ENCODE measurements at places on chromosomes 7 and 10.

GRCh38 chr7:22872096-22872807 is 49.6 kb upstream of the TOMM7 start:
- no peak for DNase-seq

DNA sequence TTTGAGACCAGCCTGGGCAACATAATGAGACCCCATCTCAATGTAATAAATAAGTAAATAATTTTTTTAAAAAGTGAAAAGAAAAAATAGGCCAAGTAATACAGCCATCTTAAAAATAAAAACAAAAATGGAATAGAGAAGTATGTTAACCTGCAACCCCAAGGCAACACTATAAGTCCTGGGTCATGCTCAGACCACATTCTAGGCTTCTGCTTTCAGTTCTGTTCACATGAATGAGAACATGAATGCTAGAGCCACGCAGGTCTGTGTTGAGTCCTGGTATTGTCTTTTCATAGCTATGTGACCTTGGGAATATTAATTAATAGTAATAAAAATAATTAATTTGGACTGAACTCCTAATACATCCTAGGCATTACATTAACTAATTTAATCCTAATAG is 284.0 kb downstream of the AUTS2 start:
- DNase-seq: no peak

DNA sequence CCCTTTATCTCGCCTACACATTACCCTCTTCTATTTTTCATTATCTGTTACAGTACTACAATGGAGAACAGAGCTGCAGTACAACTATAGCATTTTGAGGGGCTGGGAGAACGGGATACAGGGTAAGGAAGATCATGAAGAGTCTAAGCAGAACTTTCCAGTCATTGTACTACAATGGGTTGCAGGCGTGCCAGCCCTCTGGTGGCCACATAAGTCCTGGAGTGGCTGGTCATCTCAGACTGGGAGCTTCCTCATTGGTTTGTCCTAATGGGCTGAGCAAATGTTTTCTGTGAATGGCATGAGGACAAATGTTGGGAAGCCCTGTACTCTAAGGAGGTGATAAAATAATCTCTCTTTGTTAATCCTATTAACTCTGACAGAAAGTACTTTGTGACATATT is 33.0 kb downstream of the TMEM106B start:
- no peak for DNase-seq

DNA sequence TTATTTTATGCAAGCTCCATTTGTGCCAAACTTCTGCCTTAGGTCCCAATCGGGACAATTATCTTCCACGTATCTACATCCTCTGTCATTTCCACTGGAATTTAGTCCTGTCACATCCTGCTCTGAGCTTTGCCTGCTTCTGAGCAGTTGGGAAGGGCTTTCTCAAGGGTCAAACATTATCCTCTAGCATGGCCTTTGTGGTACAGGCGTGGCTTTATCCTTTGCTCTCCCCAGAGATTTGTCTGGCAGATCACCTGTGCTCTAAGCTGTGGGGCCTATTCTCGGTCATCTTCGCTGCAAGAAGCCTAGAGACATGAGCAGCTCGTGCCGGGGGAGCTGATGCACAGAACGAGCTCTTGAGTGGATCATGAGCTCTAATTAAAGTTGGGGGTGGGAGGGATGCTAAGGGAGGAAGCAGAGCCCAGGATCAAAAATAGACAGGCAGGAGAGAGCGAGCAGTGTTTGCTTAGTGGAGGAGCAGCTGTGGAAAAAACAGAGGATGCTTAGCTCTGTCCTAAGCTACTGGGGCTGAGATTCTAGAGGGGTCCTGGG is 19.8 kb upstream of the TMEM273 start:
- DNase-seq: no peak

DNA sequence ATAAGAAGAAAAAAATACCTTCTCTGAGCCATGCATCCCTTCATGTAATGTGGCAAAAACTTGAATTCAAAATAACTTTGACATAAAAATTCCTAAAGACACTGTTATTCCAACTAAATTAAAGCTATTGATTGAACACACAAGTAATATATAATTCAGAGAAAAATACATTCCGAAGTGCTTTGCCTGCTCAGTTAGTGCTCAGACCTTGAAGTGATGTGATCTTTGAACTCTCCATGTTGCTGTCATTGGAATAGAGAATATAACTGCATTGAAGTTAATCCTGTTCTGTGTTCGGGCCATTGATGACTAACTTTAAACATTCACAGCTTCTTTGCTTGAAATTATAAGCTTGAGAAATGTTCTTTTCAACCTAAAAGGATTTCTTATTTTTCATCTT is 114.0 kb upstream of the IFRD1 start:
- no peak for DNase-seq

DNA sequence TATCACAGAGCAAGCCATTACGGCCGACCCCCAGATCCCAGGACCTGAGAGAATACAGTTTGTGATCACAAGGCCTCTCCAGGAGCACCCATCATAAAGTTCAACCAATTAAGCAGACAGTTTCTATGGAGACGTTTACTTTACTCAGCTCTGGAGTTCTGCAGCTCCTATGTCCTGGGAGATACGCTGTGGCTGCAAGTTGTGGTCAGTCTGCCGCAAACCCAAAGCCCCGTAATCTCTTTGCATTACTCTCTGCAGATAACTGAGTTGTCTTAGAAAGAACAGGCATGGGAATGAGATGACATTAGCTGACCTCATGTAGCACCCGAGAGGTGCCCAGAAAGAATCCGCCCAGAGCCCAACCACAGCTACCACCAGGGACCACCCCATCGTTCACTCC is 305.1 kb downstream of the FGFR2 start:
- DNase-seq: no peak

DNA sequence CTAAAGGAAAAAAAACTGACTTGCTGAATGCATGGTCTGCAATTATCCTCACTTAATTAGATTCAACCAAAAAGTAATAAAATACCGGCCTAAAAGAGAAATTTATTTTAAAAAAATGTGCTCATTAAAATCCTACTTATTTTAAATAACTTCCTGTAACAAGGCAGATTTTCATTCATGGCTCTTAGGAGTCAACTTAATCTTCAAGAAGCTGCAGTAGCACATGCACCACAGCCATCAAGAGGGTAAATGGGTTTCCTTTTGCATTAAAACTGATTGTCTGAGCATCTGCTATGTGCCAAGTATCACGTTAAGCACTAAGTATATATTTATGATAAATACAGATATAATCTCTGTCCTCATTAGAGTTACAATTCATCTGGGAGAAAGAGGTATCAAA is 69.9 kb downstream of the SNX13 start:
- no peak for DNase-seq

GRCh38 chr10:130350996-130351395 is 214.8 kb downstream of the GLRX3 start:
- DNase-seq: no peak

- no peak for DNase-seq
These were observed 82.0 kb downstream of the GRK5 start for GRCh38 chr10:119289227-119289920.

DNA sequence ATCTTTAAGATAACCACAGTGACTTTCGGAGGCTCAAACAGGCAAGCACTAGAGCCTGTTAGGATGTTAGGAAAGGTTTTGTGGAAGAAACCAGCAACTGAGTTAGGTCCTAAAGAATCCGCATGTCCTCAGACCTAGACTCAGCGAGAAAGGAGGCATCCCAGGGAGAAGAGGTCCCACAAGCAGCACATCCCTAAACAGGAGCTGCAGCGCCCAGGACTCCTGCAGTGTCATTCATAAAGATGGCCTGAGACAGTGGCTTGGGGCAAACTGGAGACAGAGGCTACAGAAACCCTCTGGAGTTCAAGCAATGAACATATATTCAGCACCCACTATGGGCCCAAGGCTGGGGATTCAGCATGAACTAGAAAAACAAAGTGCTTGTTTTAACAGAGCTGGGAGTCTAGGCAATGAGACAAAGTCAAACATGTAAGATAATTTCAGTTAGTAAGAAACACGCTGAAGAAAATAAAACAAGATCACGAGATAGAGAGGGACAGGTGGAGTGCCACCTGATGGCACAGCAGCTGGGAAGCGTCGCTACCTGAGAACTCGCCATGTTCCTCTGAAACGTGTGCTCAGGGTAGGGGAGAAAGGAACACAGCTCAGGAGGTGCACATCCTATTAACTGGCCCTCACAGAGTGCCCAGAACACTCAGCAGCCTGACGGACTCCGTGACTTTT is 48.1 kb downstream of the PARD3 start:
- DNase-seq: no peak

DNA sequence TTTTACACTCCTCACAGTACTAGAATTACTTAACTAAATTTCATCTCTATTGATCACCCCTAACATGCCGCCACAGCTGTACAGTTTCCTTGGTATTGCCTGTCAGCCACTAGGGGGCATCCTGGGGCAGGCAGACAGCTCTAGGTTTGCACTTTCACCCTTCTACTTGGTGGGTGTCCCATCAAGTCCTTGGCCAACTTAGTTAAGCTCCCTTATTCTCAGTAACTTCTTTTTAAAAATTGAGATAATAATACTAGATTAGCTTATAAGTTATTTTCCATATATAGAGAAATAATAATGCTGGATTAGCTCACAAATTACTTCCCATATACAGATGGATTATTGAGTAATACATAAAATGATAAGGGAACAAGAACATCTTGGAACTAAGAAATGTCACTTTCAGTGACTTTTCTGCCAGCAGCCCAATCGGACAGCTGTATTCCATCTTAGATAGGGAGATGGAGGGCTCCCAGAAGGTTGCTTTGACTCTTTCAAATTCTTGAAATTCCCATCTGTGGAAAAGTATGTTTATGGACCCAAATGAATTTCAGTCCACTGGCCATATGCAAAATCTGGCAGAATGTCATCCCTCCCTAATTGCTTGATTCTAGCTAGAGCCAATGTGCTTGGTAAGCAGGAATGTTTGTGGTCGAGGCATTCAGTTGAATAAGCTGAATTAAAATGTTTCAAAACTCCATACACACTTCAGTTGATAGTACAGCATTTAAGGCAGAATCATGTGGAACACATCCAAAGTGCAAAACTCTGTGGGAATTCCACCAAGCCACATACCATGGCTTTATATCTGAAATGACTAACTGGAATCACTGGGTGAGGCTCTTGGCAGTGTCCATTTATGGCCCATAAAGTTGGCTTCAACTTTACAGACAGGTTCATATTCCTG is 309.7 kb downstream of the CSTF2T start:
- DNase-seq: no peak

DNA sequence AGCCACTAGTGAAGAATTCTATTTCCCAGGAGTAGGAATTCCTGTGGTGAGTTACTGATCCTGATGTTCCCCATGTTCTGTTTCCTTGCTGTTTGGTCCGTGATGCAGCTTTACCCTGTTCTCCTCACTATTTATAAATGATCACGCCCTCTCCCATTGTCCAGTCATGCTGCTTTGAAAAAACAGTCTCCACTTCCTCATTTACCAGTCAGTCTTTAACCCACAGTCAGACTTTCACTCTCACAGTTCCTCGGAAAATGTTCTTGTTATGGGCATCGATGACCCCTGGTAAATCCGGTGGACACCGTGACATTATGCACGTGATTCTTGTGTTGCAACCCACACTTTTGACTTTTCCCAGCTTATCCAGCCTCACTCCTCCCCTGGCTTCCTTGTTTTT is 14.4 kb downstream of the SCIN start:
- no peak for DNase-seq

- DNase-seq: no peak
These were observed 49.2 kb upstream of the MGMT start for GRCh38 chr10:129417870-129418269.

DNA sequence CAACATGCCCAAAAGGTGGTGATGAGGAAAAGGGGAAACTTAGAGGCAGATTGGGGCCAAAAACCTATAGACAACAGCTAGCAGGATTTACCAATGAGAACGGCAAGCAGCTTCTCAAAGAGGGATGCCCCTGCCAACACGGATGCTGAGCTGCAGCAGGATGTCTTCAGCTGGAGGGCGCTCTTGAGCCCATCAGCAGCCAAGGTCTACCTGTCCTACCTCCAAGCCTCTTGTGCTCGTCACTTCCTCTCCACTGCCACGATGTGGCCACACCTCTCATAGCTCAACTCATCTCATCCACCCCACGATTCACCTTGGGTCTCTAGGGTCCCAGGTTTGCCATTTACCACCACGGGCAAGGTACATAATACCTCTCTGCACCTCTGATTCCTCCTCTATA is 36.5 kb downstream of the DLG5 start:
- no peak for DNase-seq

DNA sequence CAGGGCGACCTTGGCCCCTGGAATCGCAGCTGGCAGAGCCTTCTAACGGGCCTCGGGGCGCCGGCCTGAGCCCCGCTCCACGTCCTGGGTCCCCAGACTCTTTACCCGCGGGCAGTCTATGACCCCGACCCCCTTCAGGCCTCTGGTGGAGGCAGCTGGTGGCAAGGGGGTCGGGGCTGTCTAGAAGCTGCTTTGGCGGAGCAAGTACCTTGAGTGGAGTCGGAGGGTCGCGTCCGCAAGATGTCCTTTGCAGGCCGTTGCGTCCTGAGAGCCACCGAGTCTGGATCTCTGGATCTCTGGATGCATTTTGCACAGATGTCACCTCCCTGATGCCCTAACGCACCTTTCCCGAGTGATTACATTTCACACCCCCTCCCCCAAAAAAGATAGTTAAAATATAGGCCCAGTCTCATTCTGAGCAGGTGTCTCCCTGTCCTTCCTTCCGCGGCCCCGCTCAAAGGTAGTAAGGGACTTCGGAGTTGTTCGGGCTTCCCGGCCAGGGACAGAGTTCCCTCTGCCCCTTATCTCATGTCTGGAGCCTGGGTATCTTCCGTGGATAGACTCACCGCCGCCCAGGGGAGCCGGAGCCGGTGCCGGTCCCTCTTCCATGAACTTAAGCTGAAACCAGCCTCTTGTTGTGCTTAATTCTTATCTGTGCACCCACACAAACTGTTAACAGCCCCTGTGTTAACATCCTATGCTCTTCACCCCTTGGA is 457 bp downstream of the ACADSB start:
- DNase-seq: peak; percentile 80

GRCh38 chr10:794382-794956 is 105.0 kb upstream of the DIP2C start:
- no peak for DNase-seq

DNA sequence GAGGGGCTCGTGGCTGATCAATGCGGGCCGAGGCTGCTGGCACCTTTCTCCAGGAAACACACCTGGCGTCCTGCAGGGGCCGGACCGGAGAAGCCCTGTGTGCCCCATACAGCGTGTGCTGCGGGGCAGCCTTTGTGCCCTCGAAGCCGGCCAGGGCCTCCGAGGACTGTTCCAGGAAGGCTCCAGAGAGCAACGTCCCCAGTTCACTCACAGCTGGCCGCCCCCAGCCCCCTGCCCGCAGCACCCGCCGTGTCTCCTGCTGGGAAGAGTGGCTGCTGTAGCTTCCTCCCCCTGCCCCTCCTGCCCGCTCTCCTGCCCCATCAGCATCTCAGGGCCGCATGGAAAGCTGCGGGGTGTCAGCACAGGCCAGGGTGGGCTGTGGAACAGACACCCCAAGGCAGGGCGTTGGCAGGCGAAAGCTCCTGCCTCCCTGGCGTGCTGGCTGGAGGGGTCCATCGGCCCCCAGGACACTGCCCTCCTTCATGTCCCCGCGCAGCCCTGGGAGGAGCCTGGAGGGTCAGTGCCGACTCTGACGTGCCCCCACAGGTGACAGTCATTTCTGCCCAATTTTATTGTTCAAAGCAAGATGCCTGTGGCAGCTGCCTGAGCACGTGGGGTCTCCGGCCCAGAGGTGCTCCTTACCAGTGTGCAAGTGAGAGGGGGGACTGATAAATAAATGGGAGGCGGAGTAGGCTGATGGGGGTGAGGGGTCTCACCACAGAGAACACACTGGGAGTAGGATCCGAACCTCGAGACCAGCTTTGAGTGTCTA is 95.8 kb upstream of the DIP2C start:
- no peak for DNase-seq

- no peak for DNase-seq
These were observed 25.8 kb downstream of the COA1 start for GRCh38 chr7:43703573-43703972.

GRCh38 chr10:58741673-58742072 is 229.0 kb downstream of the BICC1 start:
- no peak for DNase-seq
